Left kidney (tissue), 8 donors: ENCODE measurements at places on chromosomes 12 and 14.

DNA sequence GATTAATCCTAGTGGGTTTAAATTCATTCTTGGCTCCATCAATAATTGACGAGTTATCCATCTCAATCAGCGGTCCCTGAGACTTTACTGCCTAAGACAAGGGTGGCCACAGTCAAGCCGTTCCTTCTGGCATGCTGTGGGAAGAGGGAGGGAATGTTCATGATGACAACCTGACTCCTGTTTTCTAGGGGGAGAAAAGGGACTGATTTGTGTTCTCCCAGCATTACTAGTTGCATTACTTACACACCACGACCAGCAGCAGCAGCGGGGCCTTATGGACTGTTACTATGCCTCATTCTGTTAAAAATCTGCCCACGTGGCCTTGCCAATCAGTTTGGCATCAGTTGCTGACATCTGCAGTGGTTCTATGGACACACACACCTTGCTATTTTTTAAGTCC is 29.9 kb downstream of the PLEKHG7 start:
- no peak for DNase-seq

GRCh38 chr12:120065472-120065871 is 51.1 kb downstream of the RAB35 start:
- DNase-seq: no peak

- no peak for DNase-seq
Observed at GRCh38 chr14:103085106-103086091, 1.4 kb downstream of the LBHD2 start.

DNA sequence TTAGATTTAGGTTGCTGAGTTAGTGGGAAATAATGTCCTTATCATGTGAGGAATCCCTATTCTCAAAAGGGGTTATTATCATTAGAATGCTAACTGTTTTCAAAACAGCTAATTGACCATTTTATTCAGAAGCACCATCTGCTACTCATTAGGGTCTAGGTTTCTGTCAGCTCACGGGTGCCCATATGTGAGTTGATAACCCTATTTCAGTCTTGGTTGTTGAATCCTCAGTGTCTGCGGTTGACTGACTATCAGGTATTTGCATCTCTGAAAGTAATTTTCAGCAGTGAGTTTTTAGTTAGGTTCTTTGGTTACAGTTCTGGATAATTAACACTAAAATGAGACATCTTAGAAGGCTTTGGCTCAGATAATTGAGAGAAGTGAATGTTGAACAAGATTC is 1404.0 kb downstream of the AACS start:
- DNase-seq: no peak

DNA sequence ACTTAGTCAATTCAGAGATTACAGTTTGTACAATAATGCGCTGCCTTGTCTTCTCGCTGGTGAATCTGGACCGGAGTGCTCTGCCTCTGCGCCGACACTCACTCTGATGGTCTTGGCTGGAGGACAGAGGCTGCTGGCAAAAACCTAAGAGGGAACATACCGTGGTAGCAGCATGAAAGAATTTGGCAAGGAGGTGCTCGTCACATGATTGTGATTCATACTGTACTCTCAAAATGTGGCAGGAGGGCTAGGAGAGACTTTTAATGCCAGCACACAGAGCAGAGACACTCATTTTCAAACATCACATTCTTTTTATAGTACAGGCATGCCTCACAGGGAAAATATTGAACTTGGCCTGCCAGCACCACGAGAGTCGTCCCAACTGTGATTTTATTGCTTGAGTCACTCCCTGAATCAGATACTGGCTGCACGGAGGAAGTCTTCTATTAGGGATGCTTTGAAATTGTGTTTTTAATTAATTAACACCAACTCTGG is 67.8 kb downstream of the HMGA2 start:
- peak; percentile 57 for DNase-seq

- no peak for DNase-seq
Observed at GRCh38 chr12:72677846-72678245, 405.7 kb downstream of the TRHDE start.

DNA sequence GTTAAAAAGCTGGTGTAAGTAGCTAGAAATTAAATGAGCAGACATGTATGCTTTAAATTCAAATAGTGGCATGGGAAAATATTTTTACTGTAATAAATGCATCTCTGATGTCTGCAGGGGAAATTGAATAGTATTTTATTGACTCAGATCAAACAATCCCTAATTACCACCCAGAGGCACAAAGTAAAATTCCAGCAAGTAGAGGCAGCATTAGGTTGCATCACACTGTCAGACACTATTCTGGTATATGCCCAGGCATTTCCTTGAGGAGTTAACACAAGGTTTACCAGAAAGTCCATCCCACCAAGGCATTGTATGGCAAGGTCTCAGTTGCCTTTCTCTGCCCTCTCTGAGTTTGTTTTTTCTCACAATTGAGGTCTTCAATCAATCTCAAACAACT is 201.6 kb upstream of the KITLG start:
- no peak for DNase-seq

GRCh38 chr12:94954948-94955592 is 48.4 kb downstream of the NDUFA12 start:
- no peak for DNase-seq

- no peak for DNase-seq
Observed at GRCh38 chr12:27193106-27193505, 51.0 kb upstream of the STK38L start.

GRCh38 chr12:43267818-43268217 is 284.2 kb downstream of the ADAMTS20 start:
- DNase-seq: no peak

DNA sequence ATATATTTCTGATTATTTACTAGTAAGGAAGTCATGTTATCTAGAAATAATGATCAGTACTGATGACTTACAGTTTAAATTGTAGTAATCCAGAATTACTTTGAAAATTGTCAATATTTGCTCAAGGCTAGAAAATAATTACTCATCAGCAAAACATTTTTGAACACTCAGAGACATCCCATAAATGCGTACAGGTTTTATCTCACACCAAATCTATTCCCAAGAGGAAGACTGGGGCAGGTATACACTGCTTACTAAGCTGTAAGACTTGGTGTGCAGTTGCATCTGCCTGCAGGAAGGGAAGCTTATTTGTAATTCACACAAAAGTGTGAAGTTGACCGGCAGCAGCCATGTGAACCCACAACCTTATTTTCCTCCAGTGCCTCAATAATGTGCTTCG is 146.4 kb downstream of the CCER1 start:
- no peak for DNase-seq

DNA sequence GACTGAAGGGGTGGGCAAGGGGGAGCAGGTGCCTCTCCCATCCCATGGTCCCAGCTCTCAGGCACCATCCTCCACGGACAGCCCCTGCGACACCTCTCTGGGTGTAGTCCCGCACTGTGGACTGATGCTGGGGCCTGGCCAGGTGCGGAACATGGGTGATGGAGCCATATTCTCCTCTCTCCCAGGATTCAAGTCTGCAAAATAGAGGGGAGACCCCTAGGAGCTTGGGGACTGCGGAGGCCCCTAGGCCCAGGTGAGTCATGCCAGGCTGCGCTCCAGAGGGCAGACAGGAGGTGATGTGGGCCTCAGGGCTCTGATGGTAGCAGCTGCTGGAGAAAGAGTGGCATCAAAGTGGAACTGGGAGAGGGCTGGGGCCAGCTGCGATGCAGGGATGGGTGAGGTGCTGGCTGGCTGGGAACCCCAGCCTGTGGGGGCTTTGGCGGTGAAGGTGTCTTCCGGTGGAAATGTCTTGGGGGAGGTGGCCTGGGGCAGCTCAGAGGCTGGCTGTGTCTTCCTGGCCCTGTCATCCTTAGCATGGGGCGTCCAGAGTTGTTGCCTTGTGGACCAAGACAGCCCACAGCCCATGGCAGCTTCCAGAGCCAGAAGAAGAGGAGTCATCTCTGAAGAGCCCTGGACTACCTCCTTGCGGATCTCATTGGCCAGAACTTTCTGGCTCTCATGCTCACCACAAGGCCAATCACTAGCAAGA is 149.1 kb downstream of the KIF26A start:
- DNase-seq: no peak

GRCh38 chr14:30005114-30005808 is 77.6 kb upstream of the PRKD1 start:
- peak; percentile 60 for DNase-seq

DNA sequence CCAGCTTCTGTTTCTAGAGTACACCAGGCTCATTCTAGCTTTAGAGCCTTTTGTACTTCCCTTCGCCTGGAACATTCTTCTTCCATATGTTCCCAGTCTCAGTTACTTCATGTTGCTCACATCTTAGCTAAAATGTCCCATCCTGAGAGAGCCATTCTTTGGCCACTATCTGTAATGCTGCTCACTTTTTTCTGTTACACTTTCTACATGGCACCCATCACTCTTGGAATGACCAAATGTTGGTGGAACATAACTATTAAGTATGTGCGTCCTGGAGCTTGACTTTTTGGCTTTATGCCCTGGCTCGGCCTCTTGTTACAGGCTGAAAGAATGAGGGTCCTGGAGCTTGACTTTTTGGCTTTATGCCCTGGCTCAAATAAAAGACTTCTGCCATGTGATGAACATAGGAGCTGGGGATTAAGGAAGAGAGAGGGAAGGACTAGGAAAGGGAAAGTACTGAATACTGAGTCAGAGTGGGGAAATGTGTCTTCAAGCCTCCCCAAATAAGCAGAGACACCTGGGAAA is 442.9 kb upstream of the ATP2B1 start:
- no peak for DNase-seq

DNA sequence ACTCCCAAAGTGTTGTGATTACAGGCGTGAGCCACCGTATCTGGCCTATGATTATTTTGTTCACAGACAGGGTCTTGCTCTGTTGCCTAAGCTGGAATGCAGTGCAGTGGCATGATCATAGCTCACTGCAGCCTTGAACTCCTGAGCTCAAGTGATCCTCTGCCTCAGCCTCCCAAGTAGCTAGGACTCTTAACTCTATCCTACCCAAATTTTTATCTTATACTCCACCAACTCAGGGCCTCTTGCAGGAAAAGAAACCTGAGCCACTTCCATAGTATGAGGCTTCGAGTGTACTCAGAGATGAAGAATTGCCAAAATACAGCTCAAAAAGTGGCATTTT is 828 bp downstream of the MMAB start:
- DNase-seq: no peak

DNA sequence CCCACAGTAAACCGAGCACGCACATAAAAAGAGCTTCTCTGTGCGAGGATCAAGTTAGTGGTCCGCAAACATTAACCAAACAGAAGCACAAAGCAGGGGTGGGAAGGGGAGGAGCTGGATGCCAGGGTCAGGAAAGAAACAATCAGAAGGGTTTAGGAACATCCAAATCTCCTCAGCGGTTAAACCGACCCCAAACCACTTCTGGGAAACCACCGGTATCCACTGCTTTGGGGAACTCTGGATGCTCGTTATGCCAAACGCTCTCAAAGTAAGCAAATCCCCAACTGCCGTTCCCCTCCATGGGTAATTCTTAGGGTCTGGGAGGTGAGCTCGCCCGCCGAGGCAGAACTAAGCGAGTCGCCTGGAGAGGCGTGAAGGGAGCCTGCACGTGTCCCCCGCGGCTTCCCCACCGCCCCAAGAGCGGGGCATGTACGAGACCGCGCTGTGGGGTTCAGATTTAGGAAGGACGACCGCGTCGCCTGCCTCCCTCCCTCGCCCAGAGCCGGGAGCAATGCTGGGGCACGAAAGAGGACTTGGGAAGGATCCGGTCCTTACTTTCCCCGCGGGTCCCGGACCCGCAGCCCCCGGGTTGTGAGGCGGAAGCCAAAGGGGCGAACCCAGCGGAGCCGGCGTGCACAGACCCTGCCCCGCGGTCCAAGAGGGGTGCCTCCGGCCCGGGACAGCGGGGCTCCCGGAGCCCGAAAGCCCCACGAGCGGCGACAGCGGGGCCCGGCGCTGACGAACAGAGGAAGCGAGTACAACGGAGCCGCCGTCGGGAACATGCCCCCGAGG is 711 bp downstream of the SBNO1 start:
- peak; percentile 29 for DNase-seq

GRCh38 chr12:110857528-110857927 is 10.7 kb downstream of the CCDC63 start:
- DNase-seq: no peak

DNA sequence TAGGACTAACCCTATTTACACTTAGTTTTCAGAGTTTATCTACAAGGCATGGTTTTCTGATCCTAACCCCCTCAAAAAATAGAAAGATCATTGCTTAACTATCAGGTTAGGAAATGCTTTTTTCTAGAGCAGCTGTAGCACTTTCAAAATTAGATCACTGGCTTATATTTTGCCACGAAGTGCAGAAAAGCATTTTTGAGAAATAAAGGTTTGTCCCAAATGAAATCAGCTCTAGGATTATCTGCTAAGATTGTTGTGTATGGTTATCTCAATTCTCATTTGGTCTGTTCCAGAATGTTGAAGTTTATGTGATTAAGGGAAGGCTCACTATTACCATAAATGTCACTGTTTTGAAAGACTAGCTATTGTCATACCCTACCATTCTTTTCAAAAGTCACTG is 9.8 kb upstream of the DYRK4 start:
- no peak for DNase-seq

DNA sequence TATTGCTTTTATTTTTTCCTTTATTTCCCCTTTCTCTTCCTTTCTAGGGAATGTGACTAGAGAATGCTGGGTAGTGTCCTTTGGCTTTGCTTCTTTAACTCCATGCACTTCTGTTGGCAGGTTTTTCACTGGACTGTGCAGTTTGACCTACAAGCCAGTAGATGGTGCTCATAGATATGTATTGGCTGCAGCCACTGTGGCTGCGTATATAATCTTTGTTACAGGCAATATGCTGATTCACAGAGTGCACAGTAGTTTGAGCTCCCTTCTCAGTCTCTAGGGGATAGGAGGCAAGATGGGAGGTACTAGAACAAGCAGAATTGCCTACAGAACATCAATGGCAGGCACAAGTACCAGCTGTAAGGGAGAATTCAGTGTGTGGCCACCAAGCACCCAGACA is 503.5 kb downstream of the LRFN5 start:
- DNase-seq: no peak

GRCh38 chr12:27344246-27344645 is 11.6 kb downstream of the BMAL2 start:
- no peak for DNase-seq

DNA sequence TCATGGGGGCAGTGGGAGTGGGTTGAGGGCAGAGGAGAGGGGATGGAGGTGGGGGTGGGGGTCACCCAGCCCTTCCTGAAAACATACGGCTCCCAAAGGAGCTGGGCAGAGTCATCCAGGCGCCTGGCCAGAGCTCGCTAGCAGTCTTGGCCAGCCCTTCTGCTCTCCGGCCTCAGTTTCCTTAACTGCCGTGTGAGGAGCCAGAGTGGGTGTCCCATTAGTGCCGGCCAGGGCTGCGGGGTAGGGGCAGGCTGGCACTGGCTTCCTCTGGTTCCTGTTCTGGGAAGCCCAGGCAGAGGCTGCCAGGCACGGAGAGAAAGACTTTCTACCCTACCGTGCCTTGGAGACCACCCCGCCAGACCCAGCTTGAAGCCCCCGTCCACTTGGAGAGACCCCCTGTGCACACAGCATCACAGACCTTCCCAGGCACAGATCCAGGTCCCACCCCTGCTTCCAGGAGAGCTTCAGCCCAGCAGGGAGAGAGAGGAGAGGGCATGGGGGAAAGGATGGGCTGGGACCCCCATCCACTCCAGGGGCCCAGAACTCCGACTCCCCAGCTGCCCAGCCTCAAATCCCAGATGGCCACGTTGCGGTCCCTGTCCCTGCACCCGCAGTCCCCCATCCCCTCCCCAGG is 93.3 kb downstream of the RFLNA start:
- DNase-seq: no peak

GRCh38 chr12:105156260-105156659 is 48.7 kb downstream of the WASHC4 start:
- no peak for DNase-seq

GRCh38 chr12:33116284-33116683 is 219.7 kb upstream of the PKP2 start:
- no peak for DNase-seq

- DNase-seq: no peak
Observed at GRCh38 chr14:92552066-92552465, 38.5 kb downstream of the RIN3 start.
